8988T (cell line): ENCODE measurements at places on chromosomes 1 and 21.

DNA sequence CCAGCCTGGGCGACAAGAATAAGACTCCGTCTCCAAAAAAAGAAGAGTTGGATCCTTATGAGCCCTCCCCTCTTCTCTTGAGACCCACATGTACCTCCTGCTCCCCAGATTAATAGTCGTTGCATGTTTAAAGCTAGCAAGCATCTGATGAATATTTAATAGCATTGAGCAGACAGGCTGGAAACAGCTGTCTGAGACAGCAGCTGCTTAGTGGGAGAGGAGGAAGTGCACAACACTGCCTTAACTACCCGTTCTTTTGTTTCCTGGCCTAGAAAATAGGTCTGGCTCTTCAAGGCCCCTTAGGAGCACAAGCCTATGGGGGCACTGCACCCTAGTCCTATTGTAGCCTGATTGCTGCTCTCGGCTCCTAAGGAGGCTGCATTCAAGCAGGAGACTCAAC lies 17.3 kb upstream of the TMEM39B start:
- DNase-seq = no peak

DNA sequence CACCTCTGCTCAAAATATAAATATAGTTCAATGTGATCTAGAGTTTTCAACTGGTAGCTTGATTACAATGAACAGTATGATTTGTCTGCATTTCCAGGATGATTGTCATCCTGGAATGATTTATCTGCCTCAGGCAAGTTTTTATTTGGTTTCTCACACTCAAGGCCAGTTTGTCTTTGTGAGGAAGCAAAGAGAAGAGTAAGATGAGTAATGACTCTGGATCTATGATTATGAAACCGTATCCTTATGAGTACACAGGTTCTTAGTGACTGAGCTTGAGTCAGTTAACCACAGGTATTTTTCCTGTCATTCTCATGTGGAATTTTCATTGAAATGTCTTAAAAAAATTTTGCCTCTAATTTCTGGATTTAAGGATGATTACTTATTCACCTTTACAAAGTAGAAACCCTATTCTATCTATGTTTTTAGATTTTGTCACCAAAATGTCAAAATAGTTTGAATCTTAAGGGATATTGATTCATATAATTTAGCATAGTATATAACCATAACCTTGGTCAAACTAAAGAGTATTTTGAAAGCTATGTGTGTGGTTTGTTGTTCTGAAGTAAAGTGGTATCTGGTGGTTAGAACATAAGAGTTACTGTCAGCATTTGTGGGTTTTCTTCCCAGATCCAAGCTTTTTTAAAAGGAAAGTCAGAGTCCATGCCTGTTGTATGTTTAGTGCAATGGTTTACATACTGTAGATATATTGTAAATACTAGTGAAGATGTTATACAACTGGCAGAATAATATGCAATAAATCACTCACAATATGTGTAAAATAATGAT lies 145.0 kb downstream of the RASAL2 start:
- DNase-seq = no peak

GRCh38 chr1:110195196-110195595 lies 14.9 kb upstream of the KCNC4 start:
- no peak for DNase-seq

- no peak for DNase-seq
Observed at GRCh38 chr1:24862775-24863483, 67.1 kb downstream of the RUNX3 start.

GRCh38 chr1:23394684-23395083 lies 25.0 kb upstream of the ZNF436 start:
- DNase-seq = no peak

- no peak for DNase-seq
Observed at GRCh38 chr1:40650075-40650474, 15.4 kb downstream of the RIMS3 start.

- DNase-seq = no peak
Observed at GRCh38 chr1:117205368-117205767, 5.4 kb downstream of the VTCN1 start.

DNA sequence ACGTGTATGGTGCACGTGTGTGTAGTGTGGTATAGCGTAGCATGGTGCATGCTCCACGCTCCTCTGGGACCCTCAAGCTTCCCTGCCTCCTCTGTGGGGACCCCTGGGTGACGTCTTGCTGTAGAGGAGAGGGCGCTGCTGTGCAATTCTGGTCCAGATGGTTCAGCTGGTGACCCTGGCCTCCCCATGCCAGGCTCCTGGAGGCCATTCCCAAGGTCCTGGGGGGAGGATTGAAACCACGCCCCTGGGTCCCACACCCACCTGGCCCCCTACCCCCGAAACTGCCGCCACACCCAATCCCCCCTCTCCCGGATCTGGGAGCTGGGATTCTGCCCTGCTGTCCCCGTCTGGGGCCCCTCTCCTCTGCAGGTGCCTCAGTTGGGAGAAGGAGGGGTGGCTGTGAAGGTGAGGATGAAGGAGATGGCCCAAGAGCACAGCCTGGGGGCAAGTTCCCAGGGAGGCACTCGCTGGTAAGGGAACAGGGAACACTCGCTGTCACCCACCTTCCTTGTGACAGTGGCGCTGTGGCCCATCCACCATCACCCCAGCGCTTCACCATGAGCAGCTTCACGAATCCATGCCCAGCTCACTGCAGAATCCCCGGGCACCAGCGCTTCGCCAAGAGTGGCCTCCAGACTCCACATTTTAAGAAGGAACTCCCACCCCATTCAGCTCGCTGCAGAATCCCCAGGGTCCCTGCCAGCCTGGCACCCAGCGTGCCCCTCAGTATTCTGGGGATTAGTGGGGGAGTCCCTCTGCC lies 38.0 kb downstream of the WDR4 start:
- DNase-seq = peak; percentile 8

- DNase-seq = no peak
Observed at GRCh38 chr1:81679942-81680341, 120.8 kb upstream of the ADGRL2 start.

DNA sequence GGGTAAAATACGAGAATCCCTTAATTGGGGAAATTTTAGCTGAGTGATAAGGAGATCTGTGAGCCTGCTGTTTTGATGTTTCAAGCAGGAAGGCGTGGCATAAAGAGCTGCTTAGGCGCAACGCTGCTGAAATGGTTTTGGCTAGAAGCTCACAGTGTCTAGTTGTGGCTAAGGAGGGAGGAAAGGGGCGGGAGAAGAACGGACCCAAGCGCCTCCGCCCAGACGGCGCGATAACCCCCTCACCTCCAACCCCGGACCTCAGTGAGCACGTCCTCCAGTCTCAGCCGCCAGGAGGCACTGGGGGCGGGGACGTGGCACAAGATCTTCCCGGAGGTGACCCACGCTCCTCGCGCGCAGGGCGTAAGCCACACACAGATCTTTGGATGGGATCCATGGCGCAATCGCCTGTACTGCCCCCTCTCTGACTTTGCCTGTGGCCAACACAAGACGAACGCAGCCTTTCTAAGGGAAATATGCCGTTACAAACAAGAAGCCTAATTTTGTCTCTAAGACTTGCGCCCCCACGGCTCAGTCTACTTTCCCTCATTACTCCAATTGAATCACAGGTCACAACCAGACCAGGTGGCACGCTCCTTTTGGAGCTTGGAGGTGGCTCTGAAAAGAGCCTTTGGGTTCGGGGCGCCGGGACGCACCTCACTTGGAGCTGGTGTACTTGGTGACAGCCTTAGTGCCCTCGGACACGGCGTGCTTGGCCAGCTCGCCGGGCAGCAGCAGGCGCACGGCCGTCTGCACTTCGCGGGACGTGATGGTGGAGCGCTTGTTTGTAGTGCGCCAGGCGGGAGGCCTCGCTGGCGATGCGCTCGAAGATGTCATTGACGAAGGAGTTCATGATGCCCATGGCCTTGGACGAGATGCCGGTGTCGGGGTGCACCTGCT lies 23.4 kb upstream of the RNF187 start:
- no peak for DNase-seq

- no peak for DNase-seq
Observed at GRCh38 chr1:225653463-225654276, 747 bp upstream of the ENAH start.

- DNase-seq = no peak
Observed at GRCh38 chr1:113452921-113453770, 62.8 kb downstream of the MAGI3 start.

DNA sequence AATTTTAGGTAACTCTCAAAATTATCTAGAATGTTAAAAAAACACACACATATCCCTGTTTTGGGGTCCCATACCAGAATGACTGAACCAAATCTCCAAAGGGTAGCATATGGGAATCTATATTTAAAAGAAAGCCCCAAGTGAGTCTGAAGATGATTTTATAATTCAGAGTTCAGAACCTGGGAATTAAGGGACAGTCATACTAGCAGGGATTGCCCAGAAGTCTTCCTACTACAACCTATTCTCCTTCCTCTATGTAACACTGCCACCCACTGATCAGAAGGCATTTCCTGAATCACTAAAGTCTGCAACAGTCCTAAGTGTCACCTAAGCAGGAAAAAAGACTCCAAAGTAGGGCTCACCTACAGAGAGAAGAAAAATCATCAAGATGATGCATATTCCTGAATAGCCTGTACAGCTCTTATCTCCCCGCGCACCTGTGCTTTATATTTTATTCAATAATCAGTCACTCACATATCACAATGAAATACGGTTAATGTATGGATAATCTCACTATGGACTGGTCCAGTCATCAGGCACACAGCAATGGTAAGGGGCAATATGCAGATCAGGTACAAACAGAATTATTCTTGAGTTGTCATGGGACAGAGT lies 4.9 kb downstream of the RGS1 start:
- DNase-seq = no peak

- DNase-seq = no peak
Observed at GRCh38 chr1:23643736-23644554, 47.7 kb upstream of the RPL11 start.

DNA sequence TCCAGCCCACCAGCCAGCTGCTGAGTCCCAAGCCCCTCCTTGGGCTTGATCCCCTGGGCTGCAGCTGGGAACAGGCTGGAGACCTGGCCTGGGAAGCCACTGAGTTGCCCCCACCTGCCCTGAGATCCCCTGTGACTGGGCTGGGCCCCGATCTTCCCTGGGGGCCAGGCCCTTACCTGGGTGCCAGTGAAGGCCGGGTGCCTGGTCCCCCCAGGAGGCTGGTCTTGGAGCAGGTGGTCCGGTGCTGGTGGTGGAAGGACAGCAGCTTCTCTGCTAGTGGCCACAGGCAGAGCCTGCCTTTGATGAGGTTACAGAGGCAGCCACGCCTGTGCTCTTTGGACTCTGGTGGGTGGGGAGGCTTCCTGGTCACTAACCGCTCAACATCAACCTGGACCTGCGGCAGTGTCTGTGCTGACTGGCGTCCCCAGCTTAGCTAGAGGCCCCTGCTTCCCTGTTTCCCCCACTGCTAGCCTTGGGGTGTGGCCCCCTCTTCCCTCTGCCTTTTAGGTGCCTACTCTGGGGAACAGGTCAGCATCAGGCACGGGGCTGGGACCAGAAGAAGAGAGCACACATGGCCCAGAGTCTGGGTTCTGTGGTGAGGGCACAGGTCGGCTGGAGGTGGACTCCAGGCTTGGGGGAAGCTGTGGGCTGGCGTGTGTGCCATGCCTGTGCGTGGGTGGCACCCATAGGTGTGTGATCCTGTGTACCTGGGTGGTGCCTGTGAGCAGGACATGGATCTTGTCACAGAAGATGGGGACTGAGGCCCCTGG lies at the start of gene EPS8L3:
Gene EPS8L3 (minus strand): TSS at position 278 of the 770 bp plus-strand sequence. CDS start 2,174 bp downstream, outside the sequence.
- no peak for DNase-seq

- peak; percentile 73 for DNase-seq
Observed at GRCh38 chr1:14924455-14925331, 228.9 kb upstream of the TMEM51 start.

- DNase-seq = no peak
Observed at GRCh38 chr1:57517587-57518374, 93.9 kb upstream of the DAB1 start.
